Sigmoid colon (tissue), 7 donors: ENCODE measurements at places on chromosomes 11 and 22. TPM values are rescaled to one million over a fixed set of nuclear protein-coding genes. Genes with fewer than 3 reads are reported as not detected.
A peak's percentile ranks its signal among the peaks of the same experiment; 100 is the strongest.

The CSNK1E gene
- polyA plus RNA-seq = 33.6 TPM

- no peak overlapping the region for H3K27ac ChIP-seq
- no peak overlapping the region for H3K4me3 ChIP-seq
- no peaks in the 10 kb centered on the region for H3K27me3 ChIP-seq
- no peaks in the 10 kb centered on the region for H3K4me1 ChIP-seq
- DNase-seq = no peak
- peaks cover 13% of the 10 kb centered on the region for H3K36me3 ChIP-seq
Measured at GRCh38 chr11:78228467-78228866, 39.7 kb downstream of the USP35 start.

- no peaks in the 10 kb centered on the region for H3K27me3 ChIP-seq
- no peak overlapping the region for H3K27ac ChIP-seq
- DNase-seq = no peak
- H3K4me3 ChIP-seq = no peak overlapping the region
- no peaks in the 10 kb centered on the region for H3K36me3 ChIP-seq
- H3K4me1 ChIP-seq = no peaks in the 10 kb centered on the region
Measured at GRCh38 chr11:70220920-70221319, 17.8 kb downstream of the FADD start.

DNA sequence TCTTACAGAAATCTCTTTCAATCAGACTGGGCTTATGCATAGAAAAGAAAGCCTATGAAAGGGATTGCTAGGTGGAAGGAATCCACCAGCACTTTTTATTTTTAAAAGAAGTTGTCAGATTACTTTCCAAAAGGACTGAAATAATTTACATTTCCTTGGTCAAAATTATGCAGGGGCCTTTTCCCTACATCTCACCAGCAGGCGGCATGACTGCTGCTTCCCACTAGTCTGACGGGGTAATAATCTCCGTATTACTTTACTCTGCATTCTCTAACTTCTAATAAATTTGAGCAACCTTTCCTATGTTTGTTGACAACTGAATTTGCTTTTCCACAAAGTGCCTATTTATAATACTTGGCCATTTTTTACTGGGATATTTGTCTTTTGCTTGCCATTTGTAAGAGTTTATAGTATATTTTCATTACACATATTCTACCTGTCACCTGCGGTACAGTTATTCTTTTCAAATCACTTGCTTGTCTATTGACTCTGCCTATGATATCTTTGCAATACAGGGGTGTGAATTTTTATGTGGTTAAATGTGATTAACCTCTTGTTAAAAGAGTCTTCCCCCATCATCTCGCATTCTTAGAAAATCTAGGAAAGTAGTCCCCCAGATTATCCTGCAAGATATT lies 51.9 kb upstream of the USP47 start:
- peaks cover 3% of the 10 kb centered on the region for H3K4me1 ChIP-seq
- H3K4me3 ChIP-seq = no peak overlapping the region
- H3K36me3 ChIP-seq = no peaks in the 10 kb centered on the region
- DNase-seq = no peak
- no peak overlapping the region for H3K27ac ChIP-seq

DNA sequence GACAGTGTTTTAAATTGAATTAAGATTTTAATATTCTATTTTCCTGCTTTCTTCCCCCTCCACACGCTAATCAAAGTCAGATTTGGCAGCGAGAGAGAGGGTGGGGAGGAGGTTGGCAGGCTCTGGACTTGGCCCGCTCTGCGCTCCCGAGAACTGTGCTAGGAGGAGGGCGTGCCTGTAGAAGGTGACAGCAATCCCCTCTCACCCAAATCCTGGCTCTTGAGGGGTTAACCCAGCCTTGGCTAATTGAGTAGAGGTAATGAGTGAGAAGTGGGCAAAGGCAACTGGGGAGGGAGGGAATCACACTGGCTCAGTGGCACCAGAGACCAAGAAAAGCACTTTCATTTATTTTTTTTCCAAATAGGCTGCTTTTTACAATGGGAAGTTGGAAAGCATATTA lies 42.2 kb downstream of the BUD13 start:
- no peaks in the 10 kb centered on the region for H3K4me1 ChIP-seq
- H3K4me3 ChIP-seq = no peak overlapping the region
- H3K27me3 ChIP-seq = no peaks in the 10 kb centered on the region
- H3K27ac ChIP-seq = no peak overlapping the region

The DRD2 gene
- 0.19 TPM for polyA plus RNA-seq

The GP1BB gene
- not detected for polyA plus RNA-seq

- H3K4me3 ChIP-seq = no peak overlapping the region
- H3K27me3 ChIP-seq = no peaks in the 10 kb centered on the region
- H3K36me3 ChIP-seq = no peaks in the 10 kb centered on the region
- H3K4me1 ChIP-seq = peaks cover 11% of the 10 kb centered on the region
- peak overlapping the region; percentile 55 for H3K27ac ChIP-seq
Measured at GRCh38 chr11:47886096-47886495, 37.9 kb upstream of the NUP160 start.

DNA sequence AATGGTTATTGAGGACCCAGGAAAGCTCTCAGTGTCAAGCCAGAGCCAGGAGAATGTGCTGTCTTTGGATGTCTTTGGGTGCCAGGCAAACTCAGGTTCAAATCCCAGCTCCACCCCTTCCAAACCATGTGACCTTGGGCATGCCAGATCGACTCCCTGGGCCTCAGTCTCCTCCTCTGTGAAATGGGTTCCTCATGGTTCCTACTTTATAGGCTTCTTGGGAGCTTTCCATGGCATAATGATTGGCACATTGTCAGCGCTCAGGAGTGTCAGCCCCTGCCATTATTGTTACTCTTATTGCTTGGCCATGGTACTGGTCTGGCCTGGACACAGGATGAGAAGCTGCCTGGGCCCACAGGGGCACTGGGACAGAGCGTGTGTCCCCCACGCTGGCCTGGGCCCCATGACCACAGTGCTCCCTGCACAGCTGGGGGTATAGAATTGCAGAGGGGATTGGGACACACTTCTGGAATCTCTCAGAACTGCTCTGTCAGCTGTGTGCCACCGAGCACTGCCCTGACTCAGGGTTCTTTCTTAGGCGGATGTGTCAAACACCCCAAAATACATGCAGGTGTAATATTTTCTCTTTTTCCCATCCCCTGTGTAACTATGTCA lies 37.6 kb upstream of the CRYBB3 start:
- no peaks in the 10 kb centered on the region for H3K36me3 ChIP-seq
- no peak overlapping the region for H3K27ac ChIP-seq
- H3K4me3 ChIP-seq = no peak overlapping the region
- H3K27me3 ChIP-seq = no peaks in the 10 kb centered on the region
- H3K4me1 ChIP-seq = peaks cover 14% of the 10 kb centered on the region

DNA sequence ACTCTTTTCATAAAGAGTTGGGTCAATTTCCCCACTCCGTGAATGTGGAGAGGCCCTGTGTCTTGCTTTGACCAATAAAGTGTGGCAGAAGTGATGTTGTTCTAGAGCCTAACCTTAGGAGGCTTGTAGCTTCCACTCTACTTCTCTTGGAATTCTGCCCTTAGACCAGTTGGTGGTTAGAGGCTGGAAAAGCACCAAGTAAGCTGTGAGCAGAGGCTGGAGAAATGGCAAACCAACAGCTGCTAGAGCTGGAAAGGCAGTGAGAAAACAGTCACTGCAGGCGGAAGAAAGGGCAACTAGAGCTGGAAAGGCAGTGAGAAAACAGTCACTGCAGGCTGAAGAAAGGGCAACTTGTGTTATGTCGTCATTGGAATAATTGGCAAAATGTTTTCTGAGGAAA lies 29.8 kb upstream of the MSANTD2 start:
- H3K27ac ChIP-seq = no peak overlapping the region
- H3K27me3 ChIP-seq = no peaks in the 10 kb centered on the region
- no peaks in the 10 kb centered on the region for H3K36me3 ChIP-seq
- H3K4me3 ChIP-seq = no peak overlapping the region
- no peaks in the 10 kb centered on the region for H3K4me1 ChIP-seq

GRCh38 chr22:36724836-36725235 lies 21.3 kb upstream of the CACNG2 start:
- H3K27me3 ChIP-seq = no peaks in the 10 kb centered on the region
- H3K27ac ChIP-seq = no peak overlapping the region
- H3K4me3 ChIP-seq = no peak overlapping the region
- H3K4me1 ChIP-seq = no peaks in the 10 kb centered on the region

The SORL1 gene
- polyA plus RNA-seq = 3.2 TPM

DNA sequence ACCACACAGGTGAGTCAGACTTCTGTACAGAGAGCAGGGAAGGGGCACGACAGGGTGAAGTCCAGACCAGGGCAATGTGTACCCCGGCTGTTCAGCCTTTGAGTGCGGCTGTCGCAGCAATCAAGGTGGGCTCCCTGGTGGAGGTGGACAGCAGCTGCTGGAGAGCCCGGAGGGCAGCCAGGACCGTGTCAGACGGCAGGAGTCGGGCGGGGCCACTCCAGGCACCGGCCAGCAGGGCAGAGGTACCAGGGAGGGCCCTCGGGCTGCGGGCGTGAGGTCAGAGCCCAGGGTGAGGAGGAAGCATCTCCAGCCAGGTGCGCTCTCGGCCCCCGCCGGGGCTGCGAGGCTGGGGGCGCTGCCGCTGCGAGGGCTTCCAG lies 802 bp upstream of the PIM3 start:
- peak overlapping the region; percentile 67 for H3K4me3 ChIP-seq
- peaks cover 21% of the 10 kb centered on the region for H3K36me3 ChIP-seq
- H3K4me1 ChIP-seq = peaks cover 27% of the 10 kb centered on the region

The APOA4 gene
- polyA plus RNA-seq = 3.0 TPM

The SPON1 gene
- polyA plus RNA-seq = 6.6 TPM

The PKP3 gene
- 140 TPM for polyA plus RNA-seq

GRCh38 chr22:42335839-42336378 lies 65.5 kb upstream of the TCF20 start:
- no peak overlapping the region for H3K4me3 ChIP-seq
- H3K36me3 ChIP-seq = no peaks in the 10 kb centered on the region

- H3K27ac ChIP-seq = no peak overlapping the region
- H3K4me1 ChIP-seq = peaks cover 14% of the 10 kb centered on the region
- no peak for DNase-seq
- H3K4me3 ChIP-seq = no peak overlapping the region
- no peaks in the 10 kb centered on the region for H3K36me3 ChIP-seq
- no peaks in the 10 kb centered on the region for H3K27me3 ChIP-seq
Measured at GRCh38 chr11:76185931-76186401, 20.3 kb downstream of the WNT11 start.

DNA sequence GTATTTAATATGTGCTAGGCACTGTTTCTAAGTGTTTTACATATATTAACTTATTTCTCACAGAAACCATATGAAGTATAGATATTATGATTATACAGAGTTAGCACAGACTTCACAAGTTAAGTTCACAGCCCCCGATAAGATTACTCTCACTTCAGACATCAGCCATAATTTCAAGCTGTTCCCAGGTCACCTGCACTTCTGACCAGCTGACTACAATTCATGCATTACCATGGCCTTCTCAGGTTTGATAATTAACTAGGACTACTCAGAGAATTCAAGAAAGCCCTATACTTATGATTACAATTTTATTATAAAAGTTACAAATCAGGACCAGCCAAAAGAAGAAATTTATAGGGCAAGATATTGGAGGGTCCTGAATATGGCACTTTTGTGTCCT lies 68.2 kb upstream of the RRM1 start:
- peaks cover 37% of the 10 kb centered on the region for H3K4me1 ChIP-seq
- H3K27me3 ChIP-seq = no peaks in the 10 kb centered on the region
- H3K36me3 ChIP-seq = no peaks in the 10 kb centered on the region
- H3K27ac ChIP-seq = peak overlapping the region; percentile 64
